Thoracic aorta endothelial cell (primary cell): ENCODE measurements at places on chromosomes 1 and 21. TPM values are rescaled to one million over a fixed set of nuclear protein-coding genes. Genes with fewer than 3 reads are reported as not detected.

SAMD11 gene
- total RNA-seq, result not detected in 2 replicates

GSTM2 gene
- 4.2 and 4.7 TPM in 2 replicates for total RNA-seq

F13B gene
- 0.40 TPM in 1 of 2 replicates, not detected in the other for total RNA-seq

URB2 gene
- total RNA-seq, result 18.6 and 20.4 TPM in 2 replicates

ATF3 gene
- total RNA-seq, result 1.4 and 2.4 TPM in 2 replicates

DSCAM gene
- not detected in 2 replicates for total RNA-seq

STIL gene
- 33.8 and 47.2 TPM in 2 replicates for total RNA-seq

C1orf226 gene
- 3.4 and 3.7 TPM in 2 replicates for total RNA-seq

APOBEC4 gene
- total RNA-seq, result not detected in 2 replicates

C8A gene
- total RNA-seq, result not detected in 2 replicates

GPR3 gene
- total RNA-seq, result 0.80 and 2.1 TPM in 2 replicates

FMO5 gene
- total RNA-seq, result 0.93 and 1.1 TPM in 2 replicates

ALPL gene
- total RNA-seq, result not detected in 2 replicates

PM20D1 gene
- total RNA-seq, result not detected in 2 replicates

KIRREL1 gene
- total RNA-seq, result 39.6 and 47.8 TPM in 2 replicates

OR10Z1 gene
- not detected in 2 replicates for total RNA-seq

MOB3C gene
- total RNA-seq, result 4.4 and 5.1 TPM in 2 replicates

ATP6V1G3 gene
- total RNA-seq, result not detected in 2 replicates

BLACAT1 gene
- under 0.01 TPM in 1 of 2 replicates, not detected in the other for total RNA-seq

PEAR1 gene
- total RNA-seq, result 45.9 and 50.5 TPM in 2 replicates

TMEM52 gene
- 0.66 and 1.7 TPM in 2 replicates for total RNA-seq

ERO1B gene
- total RNA-seq, result 2.3 and 5.3 TPM in 2 replicates

SH2D5 gene
- 0.80 and 2.8 TPM in 2 replicates for total RNA-seq

CDK18 gene
- total RNA-seq, result 0.13 and 0.22 TPM in 2 replicates

TESK2 gene
- 2.0 and 2.2 TPM in 2 replicates for total RNA-seq

SHCBP1L gene
- total RNA-seq, result not detected in 2 replicates

TARDBP gene
- 124 and 141 TPM in 2 replicates for total RNA-seq

FMOD gene
- 0.22 and 0.27 TPM in 2 replicates for total RNA-seq

PRDM16 gene
- total RNA-seq, result 0.13 and 3.9 TPM in 2 replicates

NCMAP gene
- total RNA-seq, result not detected in 2 replicates

NT5C1A gene
- not detected in 2 replicates for total RNA-seq
